ENCODE measurements at places on chromosomes 1 and 21.

DNA sequence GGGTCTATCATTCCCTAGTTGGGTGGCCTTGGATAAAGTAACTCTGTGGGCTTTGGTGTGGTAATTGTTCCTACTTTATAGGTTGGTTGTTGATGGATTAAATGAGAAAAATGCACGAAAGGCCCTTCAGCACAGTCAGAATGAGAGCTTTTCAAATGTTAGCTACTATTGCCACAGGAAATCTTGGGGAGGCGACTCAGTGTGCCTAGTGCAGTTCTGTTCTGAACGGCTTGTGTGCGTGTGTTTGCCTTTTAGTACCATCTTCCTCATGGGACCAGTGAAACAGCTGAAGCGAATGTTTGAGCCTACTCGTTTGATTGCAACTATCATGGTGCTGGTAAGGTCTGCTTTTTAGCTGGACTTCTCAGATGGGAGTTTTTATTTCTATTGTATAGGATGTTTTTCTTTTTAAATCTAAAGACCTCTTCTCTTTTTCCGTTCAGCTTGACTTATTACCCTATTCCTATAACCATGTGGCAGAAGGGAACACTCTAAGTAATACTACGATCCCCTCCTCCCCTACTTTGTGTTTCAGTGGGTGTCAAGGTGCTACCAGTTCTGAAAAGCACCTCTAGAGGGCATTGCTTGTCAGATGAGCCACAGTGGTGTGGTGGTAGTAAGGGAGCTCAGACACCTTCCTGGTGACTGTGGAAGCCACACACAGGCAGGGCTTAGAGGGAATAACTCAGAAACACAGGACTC lies 9.2 kb downstream of the SFT2D2 start:
- no peak for DNase-seq

DNA sequence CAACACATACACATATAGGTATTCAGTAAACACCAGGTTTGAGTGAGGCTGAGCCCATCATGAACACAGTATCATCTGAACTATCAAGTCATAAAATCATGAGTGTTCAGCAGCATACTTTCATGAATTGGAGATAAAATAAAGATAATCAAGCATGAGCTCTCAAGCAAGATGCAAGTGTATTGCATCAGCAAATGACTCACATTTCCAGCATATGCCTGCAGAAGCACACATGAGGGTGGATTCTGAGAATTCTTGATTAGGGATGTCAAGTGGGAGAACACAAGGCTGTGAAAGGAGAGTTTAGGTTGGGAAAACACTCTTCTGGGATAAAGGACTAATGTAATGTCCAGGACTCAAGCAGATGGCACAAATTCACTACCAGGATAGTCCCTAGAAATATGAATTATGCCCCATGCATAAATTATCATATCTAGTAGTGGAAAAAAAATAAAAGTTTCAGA lies 299.2 kb downstream of the SRGAP2C start:
- no peak for DNase-seq

GRCh38 chr1:37901191-37901892 lies 42.0 kb upstream of the MTF1 start:
- no peak for DNase-seq

DNA sequence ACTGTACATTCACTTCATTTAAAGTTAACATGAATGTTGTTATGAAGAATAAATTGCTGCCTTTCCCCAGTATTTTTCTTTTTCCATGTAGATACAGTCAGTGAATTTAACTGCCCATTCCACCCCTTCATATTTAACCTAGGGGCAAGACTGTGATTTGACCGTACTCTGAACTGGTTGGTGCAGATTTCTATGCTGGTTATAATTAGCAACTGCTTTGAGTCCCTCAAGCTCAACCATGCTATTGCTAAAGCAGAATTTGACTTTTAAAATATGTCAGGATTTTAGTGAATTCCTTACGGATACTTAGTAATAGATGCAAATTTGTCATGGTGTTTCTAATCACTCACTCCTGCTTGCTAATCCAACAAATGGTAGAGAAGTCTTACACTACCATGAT lies 57.2 kb downstream of the IGSF5 start:
- DNase-seq: no peak

DNA sequence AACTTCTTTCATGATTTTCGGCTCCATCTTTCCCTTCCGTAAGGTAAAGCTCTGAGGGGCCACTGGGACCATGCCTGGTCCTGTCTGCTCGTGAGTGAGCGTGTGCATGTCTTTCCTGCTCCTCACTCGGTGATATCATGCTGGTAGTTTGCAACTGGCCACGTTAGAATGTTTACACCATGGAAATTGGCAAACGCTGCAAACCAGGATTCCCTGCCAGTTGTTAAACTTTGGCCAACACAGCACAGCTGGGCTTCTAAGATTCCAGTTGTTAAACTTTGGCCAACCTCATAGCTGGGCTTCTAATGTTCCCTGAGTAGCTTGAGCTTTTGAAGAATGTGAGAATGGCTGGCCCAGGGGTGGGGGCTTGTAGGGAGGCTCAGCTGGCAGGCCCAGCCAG lies 68.0 kb upstream of the ACTL8 start:
- DNase-seq: no peak

DNA sequence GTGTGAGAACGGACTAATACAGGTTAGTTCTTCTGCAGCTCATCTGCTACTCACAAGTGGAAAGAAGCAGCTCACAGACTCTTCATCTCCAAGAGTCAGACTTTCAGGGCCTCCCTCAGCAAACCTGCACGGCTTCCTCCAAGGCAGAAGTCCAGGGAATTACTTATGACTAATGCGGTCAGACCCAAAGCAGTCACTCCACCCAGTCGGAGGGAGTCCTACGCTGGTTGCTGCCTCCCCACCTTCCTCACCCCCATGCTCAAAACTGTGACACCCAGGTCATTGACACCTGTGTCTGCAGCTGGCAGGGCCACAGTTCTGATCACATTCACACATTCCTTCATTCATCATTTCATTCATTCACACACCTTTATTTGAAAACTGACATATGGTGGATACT lies 38.4 kb upstream of the PRDM2 start:
- no peak for DNase-seq

GRCh38 chr1:172931761-172932160 lies 119.0 kb downstream of the TNFSF18 start:
- no peak for DNase-seq

DNA sequence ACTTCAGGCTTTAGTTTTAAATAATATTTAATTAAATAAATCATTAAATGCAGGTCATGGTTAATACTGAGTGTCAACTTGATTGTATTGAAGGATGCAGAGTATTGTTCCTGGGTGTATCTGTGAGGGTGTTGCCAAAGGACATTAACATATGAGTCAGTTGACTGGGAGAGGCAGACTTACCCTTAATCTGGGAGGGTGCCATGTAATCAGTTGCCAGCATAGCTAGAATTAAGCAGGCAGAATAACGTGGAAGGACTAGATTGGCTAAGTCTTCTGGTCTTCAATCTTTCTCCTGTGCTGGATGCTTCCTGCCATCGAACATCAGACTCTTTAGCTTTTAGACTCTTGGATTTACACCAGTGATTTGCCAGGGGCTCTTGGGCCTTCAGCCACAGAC lies 85.3 kb downstream of the MAP3K21 start:
- DNase-seq: no peak

GRCh38 chr1:177825276-177825901 lies 144.5 kb downstream of the SEC16B start:
- DNase-seq: no peak

- DNase-seq: no peak
Measured at GRCh38 chr1:56645677-56646305, 677 bp downstream of the PRKAA2 start.

GRCh38 chr21:39114871-39115575 lies 68.2 kb downstream of the PSMG1 start:
- DNase-seq: no peak

- no peak for DNase-seq
Measured at GRCh38 chr1:31828341-31828740, 12.5 kb upstream of the SPOCD1 start.

GRCh38 chr1:43042773-43043457 lies 84.2 kb upstream of the SLC2A1 start:
- DNase-seq: no peak

GRCh38 chr1:182602935-182603645 lies 1.1 kb downstream of the RGS16 start:
- DNase-seq: no peak

GRCh38 chr1:116457946-116458604 lies 85.0 kb downstream of the ATP1A1 start:
- no peak for DNase-seq

- no peak for DNase-seq
Measured at GRCh38 chr1:37032660-37033354, 1.5 kb downstream of the GRIK3 start.

DNA sequence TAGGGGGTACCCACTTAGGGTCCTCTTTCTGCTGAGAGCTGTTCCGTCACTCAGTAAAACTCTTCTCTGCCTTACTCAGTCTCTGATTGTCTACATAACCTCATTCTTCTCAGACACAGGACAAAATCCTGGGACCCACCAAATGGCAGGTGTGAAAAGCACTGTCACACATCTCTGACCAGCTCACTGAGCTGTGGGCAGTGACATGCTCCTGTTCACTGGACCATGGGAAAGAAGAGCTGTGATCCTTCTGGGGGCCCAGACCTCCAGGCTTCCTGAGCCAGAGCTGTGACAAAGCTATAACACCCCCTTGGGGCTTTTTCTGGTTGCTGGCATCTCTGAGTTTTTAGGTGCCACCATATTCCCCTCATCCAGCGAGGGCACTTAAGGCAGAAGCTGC lies 115.7 kb downstream of the NTPCR start:
- no peak for DNase-seq

DNA sequence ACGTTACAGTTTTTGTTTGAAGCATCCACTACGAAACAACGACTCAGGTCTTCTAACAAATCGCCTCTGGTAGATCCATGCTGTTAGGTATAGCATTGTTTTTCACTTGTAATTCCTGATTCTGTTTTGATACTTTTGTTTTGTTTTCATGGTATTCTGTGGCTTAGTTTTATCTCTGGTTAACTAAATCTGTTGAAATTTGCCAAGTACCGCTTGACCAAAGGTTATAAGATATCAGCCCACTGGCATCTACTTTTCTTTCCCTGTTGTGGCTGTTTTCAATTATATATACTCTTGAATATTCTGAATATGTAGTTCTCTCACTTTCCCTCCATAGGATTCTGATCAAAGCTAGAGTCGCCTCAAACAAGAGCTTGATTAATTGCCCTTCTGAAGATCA lies 274.8 kb upstream of the C1orf105 start:
- no peak for DNase-seq

GRCh38 chr1:226457307-226457712 lies 49.4 kb upstream of the PARP1 start:
- DNase-seq: no peak

GRCh38 chr1:173127369-173128307 lies 76.9 kb upstream of the TNFSF18 start:
- DNase-seq: no peak

DNA sequence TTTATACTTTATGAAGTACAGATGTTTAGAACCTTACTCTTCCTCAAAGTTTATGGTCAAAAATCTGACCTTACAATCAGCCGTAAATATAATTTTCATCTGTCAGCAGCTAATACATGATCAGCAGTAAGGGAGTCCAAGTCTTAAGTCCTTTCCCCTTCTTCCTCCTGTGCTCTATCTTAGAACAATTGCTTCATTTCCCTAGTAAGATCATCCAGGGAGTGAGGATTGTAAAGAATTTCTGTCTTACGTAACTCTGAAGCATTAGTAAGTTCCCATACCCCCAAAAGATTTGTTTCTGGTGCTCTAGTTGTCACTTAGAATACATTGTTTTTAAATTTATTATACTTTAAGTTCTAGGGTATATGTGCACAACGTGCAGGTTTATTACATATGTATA lies 2.1 kb downstream of the SETDB1 start:
- no peak for DNase-seq

- no peak for DNase-seq
Measured at GRCh38 chr1:109148987-109149561, 35.2 kb downstream of the ELAPOR1 start.

DNA sequence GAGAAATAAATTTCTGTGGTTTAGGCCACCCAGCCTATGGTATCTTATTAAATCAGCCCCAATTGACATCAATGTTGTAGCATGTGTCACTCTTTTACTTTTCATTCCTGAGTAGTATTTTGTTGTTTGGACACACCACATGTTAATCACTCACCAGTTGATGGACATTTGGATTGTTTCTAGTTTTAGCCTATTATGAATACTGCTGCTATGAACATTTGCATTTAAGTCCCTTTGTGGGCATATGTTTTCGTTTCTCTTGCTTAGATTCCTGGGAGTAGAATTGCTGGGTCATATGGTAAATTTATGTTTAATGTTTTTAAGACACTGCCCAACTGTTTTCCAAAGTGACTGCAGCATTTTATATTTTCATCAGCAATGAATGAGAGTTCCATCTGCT lies 50.2 kb upstream of the NUF2 start:
- DNase-seq: no peak

DNA sequence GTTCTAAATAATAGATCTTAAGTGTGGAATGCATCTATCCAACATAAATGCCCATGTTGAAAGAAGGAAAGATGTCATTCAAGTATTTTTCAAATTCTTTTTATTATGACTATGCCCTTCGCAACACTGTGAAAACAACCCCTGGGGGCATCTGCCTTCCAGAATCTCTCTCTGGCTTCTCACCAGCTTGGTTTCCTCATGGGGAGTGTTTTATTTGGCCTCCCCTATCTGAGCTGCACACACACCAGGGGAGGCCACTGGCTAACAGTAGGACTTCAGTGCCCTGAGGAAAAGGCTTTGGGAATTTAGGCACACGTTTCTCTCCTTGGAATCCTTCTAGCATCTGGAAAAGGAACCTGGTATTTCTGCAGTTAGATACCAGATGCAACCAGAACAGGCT lies 130.6 kb downstream of the EDEM3 start:
- DNase-seq: no peak

- no peak for DNase-seq
Measured at GRCh38 chr1:113542221-113542701, 151.9 kb downstream of the MAGI3 start.

DNA sequence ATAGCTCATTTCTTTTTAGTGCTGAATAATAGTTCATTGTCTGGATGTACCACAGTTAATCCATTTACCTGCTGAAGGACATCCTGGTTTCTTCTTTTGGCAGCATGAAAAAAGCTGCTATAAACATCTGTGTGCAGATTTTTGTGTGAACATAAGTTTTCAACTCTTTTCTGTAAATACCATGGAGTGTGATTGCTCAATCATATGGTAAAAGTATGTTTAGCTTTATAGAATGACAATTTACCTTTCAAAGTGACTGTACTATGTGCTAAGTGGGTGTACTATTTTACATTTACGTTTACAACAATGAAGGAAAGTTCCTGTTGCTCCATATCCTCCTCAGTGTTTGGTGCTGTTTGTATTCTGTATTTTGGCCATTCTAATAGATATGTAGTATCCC lies 49.0 kb downstream of the RUNX3 start:
- no peak for DNase-seq

DNA sequence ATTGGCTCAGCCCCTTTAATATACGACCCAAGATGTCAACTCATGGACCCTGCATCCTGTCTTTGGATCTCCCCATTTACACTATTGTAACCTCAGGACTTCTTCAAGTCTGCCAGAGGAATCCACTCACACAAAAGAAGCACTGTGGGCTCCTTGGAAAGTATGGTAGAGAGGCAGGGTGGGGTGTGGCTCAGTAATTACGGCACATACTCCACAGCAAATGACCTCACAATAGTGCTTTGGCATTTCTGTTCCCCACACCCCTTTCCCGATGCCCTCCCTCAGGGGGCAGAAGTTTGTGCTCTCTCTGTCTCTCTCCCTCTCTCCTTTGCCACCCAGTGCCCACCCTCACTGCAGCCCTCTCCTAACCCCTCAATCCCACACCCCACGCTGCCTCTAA lies 27.8 kb upstream of the IFNAR2 start:
- no peak for DNase-seq

GRCh38 chr1:165235777-165236291 lies 120.7 kb downstream of the LMX1A start:
- no peak for DNase-seq
